ENCODE measurements at places on chromosomes 7 and 10.

- DNase-seq, result no peak
These were observed 206.9 kb downstream of the WDR11 start for GRCh38 chr10:121058082-121058481.

- no peak for DNase-seq
These were observed 447.3 kb upstream of the NRP1 start for GRCh38 chr10:33781606-33782395.

GRCh38 chr7:115024276-115024675 lies 102.4 kb downstream of the MDFIC start:
- no peak for DNase-seq

DNA sequence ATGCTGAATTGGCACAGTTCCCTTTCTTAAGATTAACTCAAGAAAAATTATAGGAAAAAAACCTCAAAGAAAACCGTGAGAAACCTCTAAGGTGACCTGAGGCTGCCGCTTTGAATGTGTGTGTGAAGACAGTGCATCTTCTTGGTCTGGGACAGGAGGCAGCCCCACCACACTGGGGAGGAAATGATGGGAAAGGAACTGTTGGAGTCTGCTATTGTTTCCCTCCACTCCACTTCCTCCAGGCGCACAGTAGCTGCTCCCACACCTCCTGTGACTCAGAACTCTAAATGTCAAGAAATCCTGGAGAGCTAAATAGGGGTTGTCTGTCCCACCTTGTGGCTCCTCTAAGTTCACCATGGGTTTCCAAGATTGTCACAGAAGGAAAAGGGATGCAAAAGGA lies 179.4 kb downstream of the PDE1C start:
- DNase-seq, result no peak

DNA sequence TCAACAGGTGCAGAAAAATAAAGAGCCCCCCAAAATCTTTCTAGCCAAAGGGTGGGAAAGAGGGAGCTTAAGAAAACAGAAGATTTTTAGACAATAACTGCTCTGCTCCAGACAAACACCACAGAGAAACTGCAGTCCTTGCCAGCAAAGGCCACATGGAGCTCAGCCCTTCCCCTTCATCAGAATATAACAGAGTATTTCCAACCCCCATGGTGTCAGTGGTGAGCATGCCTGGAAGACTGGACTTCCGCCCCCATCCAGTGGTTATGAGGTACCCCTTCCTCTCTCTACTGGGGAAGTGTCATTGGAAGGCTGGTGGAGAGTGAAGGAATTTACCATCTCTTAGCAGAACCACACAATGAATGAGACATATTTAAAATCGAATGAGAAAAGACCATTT lies 1007.3 kb upstream of the CELF2 start:
- DNase-seq, result no peak

- DNase-seq, result no peak
These were observed 3.2 kb upstream of the BLOC1S2 start for GRCh38 chr10:100289641-100290040.

DNA sequence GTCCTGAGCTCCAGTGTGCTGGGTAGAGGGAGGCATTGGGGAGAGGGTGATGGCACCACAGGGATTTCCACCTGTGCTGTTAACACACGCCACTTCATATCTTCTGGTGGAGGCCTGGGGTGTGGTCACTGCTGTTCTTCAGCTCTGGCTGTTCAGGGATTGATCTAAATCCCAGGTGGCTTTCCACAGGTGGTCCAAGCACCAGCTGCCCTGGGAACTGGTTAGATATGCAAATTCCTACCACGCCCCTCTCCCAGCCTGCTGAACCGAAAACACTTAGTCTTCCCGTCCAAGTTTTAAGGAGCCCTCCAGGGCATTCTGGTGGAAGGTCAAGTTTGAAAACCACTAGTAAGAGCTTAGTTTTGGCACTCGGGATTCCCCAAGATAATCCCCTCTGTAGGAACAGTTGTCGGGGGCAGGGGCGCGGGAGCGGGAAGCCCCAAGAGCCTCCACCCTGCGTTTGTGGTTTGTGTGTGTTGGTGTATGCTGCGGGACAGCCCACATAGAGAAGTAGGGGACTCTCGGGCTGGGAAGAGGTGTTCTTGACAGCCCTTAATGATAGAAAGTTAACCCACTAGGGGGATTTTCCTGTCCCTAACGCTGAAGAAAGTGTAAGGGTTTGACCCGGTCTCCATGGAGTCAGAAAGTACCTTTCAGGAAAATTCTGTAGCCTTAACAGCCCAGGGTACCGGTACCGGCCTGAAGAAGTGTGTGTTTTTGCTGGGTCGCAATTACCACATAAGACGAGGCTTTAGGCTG lies 5.1 kb downstream of the DEPP1 start:
- peak; percentile 11 for DNase-seq

GRCh38 chr10:112949143-112949823 lies 764 bp upstream of the TCF7L2 start:
- no peak for DNase-seq

GRCh38 chr10:7756360-7756992 lies 31.3 kb downstream of the KIN start:
- DNase-seq, result no peak

GRCh38 chr10:102779680-102780526 lies 36.2 kb downstream of the WBP1L start:
- DNase-seq, result no peak

GRCh38 chr7:135980665-135981180 lies 3.6 kb upstream of the MTPN start:
- no peak for DNase-seq

DNA sequence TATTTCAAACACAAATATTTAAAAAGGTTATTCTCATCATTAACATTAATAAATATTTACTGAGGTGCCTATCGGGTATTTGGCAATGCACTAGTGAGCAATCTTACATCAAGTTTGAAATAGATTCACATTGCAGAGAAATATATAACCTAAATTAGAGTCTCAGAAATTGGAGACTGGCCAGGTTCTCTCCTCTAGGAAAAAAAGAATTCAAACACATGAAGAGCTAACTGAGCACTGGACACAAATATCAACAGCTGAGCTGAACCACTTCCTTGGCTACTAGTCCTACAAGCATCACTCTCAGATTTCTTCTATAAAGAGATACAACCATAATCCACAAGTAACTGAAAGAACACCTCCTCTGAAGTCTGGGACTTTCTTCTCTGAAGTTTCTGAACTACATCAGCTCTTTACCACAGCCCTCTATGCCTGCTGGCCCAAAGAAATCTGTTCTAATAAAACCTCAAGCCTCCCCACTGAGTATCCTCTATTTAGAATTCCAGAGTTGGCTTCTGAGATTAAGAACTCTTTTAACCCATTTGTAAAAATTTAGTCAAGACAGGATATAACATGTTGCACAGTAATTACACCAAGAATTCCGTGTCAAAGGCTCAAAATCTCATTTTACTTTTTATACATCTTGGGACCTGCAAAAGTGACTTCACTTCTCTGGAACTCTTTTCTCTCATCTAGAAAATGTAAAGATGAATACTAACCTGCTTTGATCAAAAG lies 45.2 kb downstream of the MTERF1 start:
- no peak for DNase-seq

DNA sequence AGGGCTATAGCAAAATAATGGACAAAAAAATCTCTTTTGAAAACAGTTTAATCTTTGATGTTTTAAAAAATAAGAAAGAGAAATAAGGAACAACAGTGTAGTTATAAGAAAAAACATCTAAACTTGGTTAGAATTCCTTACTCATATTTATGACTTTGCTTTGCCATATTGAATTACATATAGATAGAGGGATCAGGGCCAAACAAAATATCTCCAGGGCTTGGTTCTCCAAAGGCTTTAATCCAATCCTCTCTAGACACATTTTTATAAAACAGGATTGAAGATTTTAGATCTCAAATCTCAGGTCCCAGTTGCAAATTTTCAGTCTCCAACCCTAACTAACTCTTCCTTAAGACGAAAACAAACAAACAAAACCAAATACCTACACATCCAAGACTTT lies 72.6 kb upstream of the RHOBTB1 start:
- no peak for DNase-seq

GRCh38 chr10:92122941-92123450 lies 167.9 kb downstream of the CPEB3 start:
- DNase-seq, result no peak

GRCh38 chr7:15686295-15686956 lies at the start of gene MEOX2:
Gene MEOX2 (minus strand): TSS chr7:15686683. CDS start chr7:15686402, 281 bp downstream.
- DNase-seq, result no peak

DNA sequence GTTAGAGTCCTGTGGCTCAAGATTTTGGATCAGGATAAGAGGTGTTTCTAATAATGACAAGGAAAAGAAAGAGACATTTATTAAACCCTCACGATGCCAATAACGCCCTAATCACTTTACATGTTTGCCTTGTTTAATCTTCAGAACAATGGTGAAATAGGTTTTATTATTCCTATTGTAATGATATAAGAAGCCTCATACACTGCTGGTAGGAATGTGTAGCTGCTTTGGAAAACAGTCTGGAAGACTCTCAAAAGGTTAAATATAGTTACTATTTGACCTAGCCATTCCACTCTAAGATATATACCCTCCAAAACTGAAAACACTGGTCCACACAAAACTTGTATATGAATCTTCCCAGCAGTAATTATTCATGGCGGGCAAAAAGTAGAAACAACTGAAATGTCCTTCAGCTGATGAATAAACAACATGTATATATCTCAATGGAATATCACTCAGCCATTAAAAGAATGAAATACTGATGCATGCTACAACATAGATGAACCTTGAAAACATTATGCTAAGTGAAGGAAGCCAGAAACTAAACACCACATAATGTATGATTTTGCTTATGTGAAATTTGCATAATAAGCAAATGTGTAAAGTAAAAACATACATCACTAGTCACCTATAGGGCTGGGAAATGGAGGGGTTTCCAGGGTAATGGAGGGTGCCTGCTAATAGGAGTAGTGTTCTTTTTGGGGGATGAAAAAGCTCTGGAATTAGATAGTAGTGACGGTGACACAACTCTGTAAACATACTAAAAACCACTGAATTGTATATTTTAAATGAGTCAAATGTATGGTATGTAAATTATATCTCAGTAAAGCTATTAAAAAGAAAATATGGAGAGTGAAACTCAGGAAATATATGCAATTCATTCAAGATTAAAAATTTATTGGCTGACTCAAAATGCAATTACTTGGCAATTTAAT lies 76.9 kb upstream of the ANK3 start:
- DNase-seq, result no peak

GRCh38 chr10:26457088-26457487 lies 18.9 kb downstream of the APBB1IP start:
- DNase-seq, result no peak

GRCh38 chr10:31317652-31318381 lies 1.2 kb upstream of the ZEB1 start:
- DNase-seq, result no peak

- no peak for DNase-seq
These were observed 2.5 kb downstream of the C10orf105 start for GRCh38 chr10:71717056-71717455.

- no peak for DNase-seq
These were observed 36.2 kb downstream of the LAMB1 start for GRCh38 chr7:107966711-107967110.

GRCh38 chr7:4774658-4775249 lies 669 bp upstream of the AP5Z1 start:
- DNase-seq, result no peak

DNA sequence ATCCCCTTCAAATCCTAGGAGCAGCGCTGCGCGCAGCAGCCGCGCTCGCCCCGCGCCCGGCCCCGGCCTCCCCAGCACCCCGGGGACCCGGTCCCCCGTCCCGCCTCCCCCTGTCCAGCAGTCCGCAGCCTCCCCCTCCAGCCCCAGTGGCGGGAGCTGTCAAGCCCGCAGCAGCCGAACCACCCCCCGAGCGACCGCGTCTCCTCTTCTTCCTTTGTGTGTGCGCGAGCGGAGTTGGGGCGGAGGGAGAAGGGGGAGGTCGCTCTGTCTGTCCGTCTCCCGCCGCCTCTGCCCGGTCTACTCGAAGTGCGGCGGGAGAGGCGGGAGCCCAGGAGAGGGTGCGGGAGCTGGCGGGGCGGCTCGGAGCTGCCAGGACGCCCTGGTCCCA lies 375 bp upstream of the CHN2 start:
- DNase-seq, result peak; percentile 61

DNA sequence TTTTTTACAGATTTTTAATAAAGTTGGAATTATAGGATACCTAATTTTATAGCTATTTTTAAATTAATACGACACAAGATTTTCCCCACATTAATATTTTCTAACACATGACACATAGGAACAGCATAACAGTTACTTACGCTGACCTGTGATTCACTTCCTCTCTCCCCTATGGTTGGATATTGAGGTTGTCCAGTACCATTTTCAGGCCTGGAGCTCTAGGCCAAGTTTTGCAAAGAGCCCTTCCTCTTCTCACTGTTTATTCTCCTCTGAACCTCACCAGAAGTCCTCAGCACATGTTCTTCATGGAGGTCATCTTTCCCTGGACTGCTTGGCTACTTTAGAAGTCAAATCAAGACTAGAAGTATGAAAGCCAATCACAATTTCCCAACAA lies 28.2 kb downstream of the LYZL1 start:
- no peak for DNase-seq

- DNase-seq, result peak; percentile 9
These were observed 664.8 kb upstream of the SEMA3D start for GRCh38 chr7:85851571-85852193.

- peak; percentile 12 for DNase-seq
These were observed 131.9 kb downstream of the CALCR start for GRCh38 chr7:93442478-93443224.

DNA sequence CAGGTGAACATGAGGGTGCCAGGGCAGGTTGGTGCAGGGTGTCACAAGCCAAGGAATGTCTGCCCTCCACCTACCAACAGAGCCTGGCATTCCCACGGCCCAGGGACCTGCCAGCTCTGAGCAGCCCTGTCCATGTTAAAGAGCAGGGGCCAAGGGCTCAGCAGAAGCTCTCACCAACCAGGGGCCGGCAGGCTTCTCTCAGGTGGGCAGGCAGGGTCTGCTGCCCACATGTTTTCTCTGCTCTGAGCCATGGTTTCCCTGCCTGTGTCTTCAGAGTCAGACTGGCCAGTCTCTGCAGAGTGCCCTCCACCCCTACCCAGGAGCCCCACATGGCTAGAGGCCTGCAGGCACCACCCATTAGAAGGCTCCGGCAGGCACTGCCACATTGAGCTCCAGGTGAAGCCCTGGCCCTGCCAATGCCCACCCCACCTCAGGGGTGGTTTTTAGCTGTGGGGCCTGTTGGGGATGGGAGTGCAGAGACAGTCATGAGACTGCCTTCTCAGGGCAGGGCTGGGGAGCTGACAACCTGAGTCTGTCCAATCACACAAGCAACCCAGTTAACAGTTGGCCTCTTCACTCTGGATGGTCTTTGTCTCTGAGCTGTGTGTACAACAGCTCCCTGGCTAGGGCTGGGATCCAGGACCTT lies 135.9 kb downstream of the ARHGAP22 start:
- DNase-seq, result no peak

- no peak for DNase-seq
These were observed 111.9 kb downstream of the GPAM start for GRCh38 chr10:112071596-112072133.
